ENCODE measurements at places on chromosomes 5 and 9.

DNA sequence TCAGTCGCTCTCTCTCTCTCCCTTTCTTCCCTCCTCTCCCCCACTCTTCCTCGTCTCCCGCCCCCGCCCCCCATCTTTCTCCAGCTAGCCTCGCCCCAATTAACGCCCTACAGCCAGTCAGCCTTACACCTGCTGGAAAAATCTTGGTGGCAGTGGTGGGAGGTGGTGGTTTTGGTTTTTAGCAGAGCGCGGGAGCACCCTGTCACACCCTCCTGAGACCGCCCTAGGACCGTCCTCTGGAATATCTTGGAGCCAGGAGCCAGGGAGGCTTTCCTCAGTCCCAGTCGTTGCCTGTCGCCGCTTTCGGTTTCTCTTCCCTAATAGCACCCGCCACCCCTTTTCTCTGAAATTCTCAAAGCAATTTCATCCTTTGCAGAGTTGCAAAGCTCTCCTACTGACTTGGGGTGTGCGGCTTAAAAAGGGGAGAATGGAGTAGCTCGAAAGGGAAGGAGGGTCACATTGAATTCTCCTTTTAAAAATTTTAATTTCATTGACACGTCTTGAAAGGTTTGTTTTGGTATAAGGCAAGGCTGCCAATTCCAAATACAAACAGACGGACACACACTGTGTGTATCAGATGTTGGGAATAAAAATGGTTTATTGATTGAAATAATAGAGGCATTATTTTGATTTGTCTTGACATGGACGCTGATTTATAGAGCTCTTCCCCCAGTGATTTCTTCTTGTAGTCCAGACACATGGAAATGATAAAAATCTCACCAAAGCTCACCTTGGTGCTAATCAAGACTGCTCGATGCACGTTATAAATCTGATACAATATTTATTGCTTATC lies 301.3 kb downstream of the PARP8 start:
- DNase-seq: no peak

DNA sequence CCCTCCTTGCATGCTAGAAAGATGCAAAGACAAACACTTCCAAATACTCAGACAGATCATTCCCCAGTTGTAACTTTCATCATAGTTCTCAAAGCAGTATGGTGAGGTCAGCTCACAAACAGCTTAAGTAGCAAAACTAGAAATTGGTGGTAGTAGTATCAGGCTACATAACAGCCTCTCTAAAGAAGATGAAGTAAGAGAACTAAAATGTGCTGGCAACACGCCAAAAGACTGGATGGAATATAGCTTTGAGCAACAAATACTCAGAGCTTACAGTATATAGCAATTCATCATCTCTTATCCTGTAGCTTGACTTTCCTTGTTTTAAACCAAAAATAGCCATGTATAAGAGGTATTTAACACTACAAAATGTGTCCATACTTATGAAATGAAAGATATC lies 7.5 kb downstream of the PFDN1 start:
- peak; percentile 59 for DNase-seq

DNA sequence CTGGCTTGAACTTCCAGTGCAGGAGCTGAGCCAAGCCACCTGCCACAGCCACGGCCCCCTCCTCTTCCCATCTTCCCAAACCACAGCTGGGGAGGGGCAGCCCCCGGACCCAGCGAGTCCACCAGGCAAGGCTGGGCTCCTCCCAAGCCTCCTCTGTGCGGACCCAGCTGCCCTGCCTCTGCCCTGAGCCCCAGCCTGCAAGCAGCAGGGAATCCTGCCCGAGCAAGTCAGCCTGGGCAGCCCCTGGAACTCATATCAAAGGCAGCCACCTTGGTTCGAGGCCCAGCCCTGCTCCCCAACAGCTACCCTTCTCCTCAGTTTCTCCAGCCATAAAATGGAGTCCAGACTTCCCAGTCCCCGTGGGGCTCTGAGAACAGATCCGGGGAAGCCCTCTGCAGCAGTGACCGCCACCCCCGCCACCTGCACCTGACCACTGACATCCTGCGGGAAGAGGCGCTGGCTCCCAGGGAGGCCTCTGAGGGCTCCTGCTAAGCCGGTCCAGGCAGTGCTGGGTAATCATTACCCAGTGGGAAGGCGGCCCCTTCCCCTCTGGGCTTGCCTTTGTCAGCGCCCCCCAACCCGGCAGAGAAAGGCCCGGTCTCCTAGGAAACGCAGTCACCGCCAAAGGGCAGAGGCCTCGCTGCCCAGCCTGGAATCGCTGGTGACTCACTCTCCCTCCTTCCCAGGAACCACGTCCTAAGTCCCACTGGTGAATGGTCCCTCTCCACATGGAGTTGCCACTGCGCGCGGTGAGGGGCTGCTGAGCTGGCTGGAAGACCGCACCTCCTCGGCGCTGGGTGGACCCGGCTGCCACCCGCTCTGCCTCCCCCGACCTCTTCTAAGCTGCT lies 1.5 kb downstream of the VAV2 start:
- peak; percentile 59 for DNase-seq

GRCh38 chr9:134339183-134339806 lies 13.0 kb downstream of the RXRA start:
- DNase-seq: no peak

- DNase-seq: no peak
Measured at GRCh38 chr5:176581361-176581760, 28.6 kb downstream of the GPRIN1 start.

DNA sequence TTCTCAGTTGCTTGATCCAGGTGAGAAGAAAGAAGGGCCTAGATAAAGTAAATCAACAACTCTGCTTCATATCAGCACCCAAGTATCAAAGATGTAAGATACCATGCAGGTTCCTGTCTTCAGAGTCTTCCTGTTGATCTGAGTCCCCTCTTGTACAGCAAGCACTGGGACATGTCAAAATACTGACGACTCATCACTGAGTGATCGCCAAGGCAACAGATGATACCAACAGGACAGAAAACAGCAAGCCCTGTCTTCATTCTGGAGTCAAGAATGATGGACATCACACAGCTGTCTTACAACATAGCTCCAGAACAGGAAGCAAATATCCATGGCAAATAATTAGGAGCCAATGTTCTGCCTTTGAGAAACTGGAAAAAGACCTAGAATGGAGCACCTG lies 83.7 kb downstream of the TARS1 start:
- no peak for DNase-seq

GRCh38 chr9:19551124-19551929 lies 142.5 kb downstream of the ACER2 start:
- DNase-seq: no peak

DNA sequence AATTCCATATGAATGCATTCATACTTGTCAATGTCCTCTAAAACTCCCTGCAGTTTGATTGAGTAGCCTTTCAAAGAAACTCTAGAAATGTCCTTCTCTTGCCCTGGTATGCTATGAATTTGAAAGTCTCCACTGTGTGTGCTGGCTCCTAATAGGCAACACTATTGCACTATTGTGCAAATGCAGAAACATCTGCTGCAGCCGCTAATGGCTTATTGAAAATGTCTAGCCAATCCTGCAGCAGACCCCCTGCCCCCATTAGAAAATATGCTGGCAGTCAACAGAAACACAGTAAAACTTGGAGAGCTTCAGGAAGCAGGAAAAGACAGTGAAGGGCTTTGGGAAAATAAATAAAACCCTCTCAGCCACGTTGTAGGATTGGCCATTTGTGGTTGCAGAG lies 87.3 kb upstream of the GRAMD2B start:
- DNase-seq: no peak

GRCh38 chr5:81572201-81572600 lies 178.3 kb upstream of the ACOT12 start:
- DNase-seq: no peak

- DNase-seq: no peak
Measured at GRCh38 chr5:180329606-180330269, 23.4 kb downstream of the GFPT2 start.

- DNase-seq: no peak
Measured at GRCh38 chr5:175674731-175675346, 17.0 kb downstream of the HRH2 start.

GRCh38 chr5:74355041-74355824 lies 285.3 kb downstream of the ENC1 start:
- DNase-seq: no peak

DNA sequence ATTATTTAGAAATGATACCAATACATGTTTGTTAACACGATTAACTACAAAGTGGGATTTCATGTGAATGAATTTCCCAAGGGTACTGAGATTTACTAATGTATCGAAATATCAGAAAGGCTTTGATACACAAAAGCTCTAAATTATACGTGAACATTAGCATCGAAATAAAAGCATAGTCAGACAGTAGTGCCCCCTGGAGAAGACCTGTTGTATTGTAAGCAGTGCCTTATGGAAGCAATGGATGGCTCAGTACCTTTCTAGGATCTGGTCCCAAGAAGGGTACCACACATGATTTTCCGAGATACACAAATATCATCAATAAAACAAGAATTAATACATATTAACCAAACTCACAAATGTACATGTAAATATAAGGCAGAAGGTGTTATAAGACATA lies 153.8 kb downstream of the CDH12 start:
- no peak for DNase-seq

GRCh38 chr5:17216176-17216973 lies 1.1 kb upstream of the BASP1 start:
- DNase-seq: peak; percentile 82

- DNase-seq: no peak
Measured at GRCh38 chr5:78974601-78975000, 10.5 kb downstream of the ARSB start.

DNA sequence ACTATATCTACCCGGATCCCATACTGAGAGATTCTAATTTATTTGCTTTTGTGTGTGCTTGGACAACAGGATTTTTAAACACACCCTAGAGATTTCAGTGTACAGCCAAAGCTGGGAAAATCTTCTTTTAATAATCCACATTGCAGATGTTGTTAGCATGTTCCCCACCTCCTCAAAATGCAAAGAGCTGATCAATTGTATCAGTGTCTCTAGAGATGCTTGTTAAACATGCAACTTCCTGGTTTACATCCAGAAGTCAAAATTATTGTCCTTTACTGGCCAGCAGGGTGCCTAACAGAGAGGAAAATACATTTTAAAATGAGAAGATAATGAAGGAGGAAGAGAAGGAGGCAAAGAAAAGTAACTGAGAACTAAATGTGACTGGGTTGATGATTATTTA lies 793.3 kb downstream of the SEMA5A start:
- no peak for DNase-seq

DNA sequence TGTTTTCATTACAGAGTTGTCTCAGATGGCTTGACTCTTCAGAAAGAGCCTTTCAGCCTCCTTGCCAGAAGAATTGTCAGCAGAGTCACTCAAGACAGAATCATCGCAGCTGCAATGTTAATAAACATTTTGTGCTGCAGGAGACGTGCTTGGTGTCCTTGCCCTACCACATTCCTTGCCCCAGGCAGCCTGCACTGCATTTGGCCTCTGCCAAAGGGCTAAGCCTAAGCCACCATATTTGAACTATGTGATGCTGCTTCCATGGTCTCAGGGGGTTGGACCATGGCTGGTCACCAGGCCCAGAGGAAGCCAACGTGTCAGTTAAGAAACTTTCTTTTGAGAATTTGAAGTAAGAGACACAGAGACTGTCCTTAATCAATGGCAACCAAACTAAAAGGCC lies 145.4 kb downstream of the ACTL7B start:
- no peak for DNase-seq

DNA sequence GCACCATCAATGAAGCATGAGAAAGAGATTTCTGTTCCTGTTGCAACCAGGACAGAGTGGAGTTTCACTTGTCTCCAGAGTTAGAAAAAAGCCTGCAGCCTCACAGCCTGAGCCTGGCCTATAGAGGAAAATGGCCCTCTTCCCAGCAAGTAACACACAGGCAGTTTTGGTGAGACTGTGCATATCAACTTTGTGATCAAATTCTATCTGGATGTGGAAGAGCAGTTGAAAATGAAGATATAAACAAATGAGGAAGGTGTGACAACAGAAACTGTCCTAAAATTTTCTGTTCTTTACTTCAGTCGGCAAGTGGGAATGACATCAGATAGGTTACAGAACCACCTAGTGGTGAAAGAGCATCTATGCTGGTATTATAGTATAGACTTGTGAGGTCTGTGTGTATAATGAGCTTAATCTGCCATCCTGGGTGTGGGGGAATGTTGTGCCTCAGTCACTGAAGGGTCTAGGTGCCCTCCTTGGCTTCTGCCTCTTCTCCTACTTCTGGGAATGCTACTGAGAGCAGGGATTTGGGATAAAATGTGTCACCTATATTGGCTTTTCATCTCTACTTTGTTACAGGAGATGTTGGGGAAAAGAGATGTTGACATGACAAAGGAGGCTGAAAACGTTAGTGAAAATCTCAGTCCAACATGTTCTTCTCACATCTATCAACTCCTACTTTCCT lies 28.2 kb downstream of the YIPF5 start:
- DNase-seq: no peak

GRCh38 chr5:58317808-58318207 lies 142.1 kb downstream of the PLK2 start:
- no peak for DNase-seq

GRCh38 chr5:178123966-178124925 lies 6.6 kb upstream of the RMND5B start:
- DNase-seq: no peak

DNA sequence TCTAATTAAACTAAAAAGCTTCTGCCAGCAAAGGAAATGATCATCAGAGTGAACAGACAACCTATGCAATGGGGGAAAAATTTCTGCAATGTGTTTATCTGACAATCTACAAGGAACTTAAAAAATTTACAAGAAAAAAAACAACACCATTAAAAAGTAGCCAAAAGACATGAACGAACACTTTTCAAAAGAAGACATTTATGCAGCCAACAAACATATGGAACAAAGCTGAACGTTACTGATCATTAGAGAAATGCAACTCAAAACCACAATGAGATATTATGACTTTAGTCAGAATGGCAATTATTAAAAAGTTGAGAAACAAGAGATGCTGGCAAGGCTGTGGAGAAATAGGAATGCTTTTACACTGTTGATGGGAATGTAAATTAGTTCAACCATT lies 530.4 kb upstream of the DAB2 start:
- DNase-seq: no peak

DNA sequence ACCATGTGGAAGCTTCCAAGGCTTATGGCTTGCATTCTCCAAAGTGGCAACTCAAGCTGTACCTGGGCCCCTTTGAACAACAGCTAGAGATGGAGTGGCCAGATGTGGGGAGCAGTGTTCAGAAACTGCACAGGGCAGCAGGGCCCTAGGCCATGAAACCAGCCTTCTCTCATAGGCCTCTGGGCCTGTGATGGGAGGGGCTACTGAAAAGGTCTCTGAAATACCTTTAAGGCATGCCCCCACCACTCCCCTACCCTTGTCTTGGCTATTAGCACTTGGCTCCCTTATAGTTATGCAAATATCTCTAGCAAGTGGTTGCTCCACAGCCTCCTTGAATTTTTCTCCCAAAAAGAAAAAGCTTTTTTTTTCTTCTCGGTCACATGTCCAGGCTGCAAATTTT lies 1014.6 kb downstream of the DTWD2 start:
- no peak for DNase-seq

- no peak for DNase-seq
Measured at GRCh38 chr9:120643061-120643460, 63.1 kb upstream of the CDK5RAP2 start.

DNA sequence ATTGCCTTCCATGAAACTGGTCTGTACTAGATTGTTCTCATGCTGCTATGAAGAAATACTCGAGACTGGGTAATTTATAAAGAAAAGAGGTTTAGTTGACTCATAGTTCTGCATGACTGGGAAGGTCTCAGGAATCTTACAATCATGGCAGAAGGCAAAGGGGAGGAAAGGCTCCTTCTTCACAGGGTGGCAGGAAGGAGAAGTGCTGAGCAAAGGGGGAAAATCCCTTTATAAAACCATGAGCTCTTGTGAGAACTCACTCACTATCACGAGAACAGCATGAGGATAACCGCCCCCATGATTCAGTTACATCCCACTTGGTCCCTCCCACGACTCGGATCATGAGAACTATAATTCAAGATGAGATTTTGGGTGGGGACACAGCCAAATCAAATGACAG lies 163.2 kb downstream of the RFK start:
- DNase-seq: no peak

- DNase-seq: no peak
Measured at GRCh38 chr9:5455181-5455580, 4.8 kb downstream of the CD274 start.

Measured in BE2C (cell line).